ENCODE measurements at places on chromosomes 12 and 14.

GRCh38 chr12:1117970-1118563 is 127.0 kb downstream of the ERC1 start:
- peak; percentile 74 for DNase-seq

- no peak for DNase-seq
Observed at GRCh38 chr12:131909752-131910219, 15.4 kb downstream of the ULK1 start.

DNA sequence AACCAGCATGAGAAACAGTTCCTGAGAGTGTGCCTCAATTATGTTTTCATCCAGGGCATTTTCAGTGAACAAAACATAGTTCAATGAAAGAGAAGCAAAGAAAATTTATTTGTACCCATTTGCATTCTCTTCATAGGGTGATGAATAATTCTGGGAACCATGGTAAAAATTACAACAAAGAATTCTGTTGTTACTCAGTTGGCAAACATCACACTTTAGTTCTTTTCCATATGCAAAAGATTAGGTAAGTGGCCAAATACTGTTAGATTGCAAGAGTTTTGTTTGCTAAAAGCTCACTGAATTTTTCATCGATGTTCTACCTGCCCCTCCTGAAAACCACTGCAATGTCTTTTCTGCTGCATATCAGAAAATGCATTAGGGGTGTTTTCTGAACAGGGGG is 132.4 kb upstream of the RGS6 start:
- DNase-seq = peak; percentile 54

DNA sequence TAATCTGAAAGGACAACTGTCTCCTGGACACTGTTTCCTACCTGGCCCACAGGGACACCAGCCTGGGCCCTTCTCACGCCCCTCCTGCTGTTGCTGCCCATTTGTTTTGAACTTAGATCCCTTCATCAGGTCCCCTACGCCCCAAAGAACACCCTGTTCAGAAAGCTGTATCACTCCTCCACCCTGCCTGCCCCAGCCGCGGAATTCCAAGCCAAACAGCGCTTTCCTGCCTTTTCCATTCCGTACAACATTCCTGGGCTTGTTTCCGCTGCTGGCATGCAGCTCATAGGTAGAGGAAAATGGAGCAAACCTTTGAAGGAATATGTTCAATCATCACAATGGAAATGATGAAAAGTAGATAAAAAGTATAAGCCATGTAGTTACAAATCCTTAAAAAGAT is 12.8 kb upstream of the GSG1 start:
- DNase-seq = no peak

DNA sequence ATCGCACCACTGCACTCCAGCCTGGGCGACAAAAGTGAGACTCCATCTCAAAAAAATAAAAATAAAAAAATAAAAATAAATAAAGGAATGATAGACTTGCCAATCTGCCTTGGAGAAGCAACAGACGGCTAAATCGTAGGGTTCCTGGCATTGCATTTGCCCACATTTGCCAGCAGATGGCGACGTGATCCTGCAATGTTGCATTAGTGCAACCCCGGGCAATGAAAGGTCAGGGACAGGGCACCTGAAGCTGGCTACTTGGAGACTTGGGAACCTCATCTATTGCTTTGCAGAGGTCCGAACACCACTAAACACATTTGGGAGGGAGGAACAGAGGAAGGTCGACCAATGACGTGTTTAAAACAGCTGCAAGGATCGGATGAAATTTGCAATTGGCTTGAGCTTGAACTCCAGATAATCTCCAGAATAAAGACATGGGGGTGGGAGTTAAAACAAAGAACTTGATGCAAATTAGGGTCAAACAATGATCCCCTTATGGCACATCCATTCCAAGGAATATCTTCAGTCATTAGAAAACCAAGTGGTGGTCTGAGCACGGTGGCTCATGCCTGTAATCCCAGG is 34.6 kb downstream of the SPRING1 start:
- peak; percentile 59 for DNase-seq

DNA sequence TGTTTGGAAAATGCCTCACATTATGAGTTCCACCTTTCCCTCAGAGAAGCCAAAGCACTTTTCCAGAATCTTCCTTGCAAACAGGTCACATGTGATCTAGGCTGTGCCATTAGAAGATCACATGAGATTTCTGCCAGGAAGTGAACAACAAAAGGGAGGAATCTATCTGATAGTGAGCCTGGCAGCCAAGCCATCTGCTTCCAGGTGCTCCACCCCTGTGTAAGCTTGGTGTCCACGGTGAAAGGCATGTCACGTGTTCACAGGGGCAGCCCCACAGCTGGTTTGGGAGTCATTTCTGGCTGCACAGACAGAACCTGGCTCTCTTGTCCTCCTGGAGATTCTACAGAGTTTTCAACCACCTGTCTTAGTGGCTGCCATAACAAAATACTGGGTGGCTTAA is 3.5 kb upstream of the KSR2 start:
- DNase-seq = no peak

- no peak for DNase-seq
Observed at GRCh38 chr12:42402821-42403411, 76.9 kb downstream of the PPHLN1 start.

DNA sequence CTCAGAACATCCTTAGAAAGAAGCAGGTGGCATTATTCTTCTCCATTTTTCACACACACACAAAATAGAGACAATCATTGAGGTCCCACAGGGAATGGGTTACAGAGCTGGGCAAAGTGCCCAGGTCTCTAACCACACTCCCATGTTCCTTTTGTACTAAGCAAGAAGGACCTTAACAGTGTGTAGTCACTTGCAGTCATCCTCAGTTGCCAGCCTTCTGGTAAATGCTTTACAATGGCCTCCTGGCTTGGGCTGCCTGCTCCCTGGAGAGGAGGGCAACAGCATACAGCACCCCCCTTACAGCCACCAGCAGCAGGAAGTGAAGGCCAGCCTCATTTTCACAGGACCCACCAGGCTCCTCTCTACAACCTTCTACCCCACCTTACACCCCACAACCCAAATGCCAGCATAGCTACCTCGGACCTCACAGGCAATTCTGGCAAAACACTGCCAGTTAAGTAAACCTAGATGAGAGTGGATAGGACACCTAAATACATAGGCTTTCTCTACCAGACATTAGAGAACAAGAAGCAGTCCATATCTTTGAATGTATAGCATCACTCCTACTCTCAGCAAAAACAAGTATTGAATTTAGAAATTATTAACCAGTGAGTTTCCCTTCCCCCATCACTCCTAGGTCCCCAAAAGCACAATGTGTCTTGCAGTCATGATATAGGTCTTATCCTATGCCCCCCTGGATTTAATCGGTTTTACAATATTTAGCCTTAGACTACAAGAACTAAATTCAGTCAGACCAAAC is 88.1 kb downstream of the PPP2R5E start:
- peak; percentile 62 for DNase-seq

- DNase-seq = peak; percentile 60
Observed at GRCh38 chr14:76647697-76648298, 113.5 kb upstream of the VASH1 start.

Measured in AG10803 (cell line).